ENCODE measurements at places on chromosomes 1 and 21.

DNA sequence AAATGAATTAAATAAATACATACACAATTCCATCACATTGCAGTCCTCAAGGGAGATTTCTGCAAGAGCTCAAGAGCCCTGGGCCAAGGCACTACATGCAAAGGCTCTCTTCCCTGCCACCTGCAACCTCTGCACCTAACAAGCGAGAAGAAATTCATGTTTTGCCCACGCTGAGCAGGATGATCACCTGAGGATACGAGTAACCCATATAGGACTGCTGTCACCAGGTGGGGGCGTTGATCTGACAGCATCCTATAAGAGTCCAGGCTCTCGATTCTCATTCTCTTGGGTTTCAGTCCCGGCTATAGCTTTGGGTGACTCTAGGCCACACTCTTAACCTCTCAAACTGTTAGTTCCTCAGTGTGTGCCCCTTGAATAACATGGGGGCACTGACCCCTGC lies 18.7 kb upstream of the SPOCD1 start:
- no peak for DNase-seq

DNA sequence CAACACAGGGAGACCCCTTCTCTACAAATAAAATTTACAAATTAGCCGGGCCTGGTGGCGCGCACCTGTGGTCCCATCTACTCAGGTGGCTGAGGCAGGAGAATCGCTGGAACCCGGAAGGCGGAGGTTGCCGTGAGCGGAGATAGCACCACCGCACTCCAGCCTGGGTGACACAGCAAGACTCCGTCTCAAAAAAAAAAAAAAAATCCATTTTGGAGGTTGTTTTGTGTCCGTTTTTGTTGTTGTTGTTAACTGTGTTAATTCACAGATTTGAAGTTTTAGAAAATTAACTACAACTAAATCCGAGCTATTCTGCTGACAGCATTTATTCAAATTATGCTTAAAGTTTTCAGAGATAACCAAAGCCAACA lies 618 bp downstream of the CLCC1 start:
- peak; percentile 9 for DNase-seq

GRCh38 chr1:198892065-198892464 lies 253.2 kb downstream of the PTPRC start:
- no peak for DNase-seq

DNA sequence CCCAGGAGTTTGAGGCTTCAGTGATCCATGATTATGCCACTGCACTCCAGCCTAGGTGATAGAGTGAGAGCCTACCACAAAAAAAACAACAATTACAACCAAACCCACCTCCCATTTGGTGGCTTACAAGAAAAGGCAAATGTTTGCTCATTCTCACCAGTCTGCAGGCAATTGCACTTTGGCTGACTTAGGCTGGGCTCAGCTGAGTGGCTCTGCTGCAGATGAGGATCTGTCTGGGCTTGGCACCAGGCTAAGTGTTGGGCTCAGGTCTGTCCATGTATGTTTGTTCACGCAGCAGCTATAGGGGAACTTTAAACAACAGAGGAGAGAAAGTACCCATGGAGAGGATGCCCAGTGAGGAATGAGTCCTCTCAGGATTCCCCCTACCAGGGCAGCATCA lies 28.0 kb upstream of the COA6 start:
- no peak for DNase-seq

- DNase-seq: no peak
Measured at GRCh38 chr1:54804471-54805132, 3.5 kb upstream of the TTC22 start.

DNA sequence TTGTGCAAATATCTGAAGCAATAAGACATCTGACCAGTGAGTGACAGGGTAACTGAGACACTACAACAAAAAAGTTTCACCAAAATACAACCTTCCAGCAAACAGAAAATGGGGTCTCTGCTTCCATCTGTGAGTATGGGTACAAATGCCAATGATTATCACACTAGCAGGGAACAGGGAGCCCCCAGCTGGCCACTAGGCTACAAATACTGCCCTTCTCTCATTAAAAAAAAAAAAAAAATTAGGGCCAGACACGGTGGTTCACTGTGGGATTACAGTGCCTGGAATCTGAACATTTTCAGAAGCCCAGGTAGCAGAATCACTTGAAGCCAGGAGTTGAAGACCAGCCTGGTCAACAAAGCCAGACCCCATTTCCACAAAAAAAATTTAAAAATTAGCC lies 48.4 kb upstream of the EDARADD start:
- no peak for DNase-seq

- no peak for DNase-seq
Measured at GRCh38 chr1:147676311-147677085, 6.2 kb upstream of the ACP6 start.

- DNase-seq: no peak
Measured at GRCh38 chr1:32216566-32216965, 5.6 kb downstream of the TMEM234 start.

DNA sequence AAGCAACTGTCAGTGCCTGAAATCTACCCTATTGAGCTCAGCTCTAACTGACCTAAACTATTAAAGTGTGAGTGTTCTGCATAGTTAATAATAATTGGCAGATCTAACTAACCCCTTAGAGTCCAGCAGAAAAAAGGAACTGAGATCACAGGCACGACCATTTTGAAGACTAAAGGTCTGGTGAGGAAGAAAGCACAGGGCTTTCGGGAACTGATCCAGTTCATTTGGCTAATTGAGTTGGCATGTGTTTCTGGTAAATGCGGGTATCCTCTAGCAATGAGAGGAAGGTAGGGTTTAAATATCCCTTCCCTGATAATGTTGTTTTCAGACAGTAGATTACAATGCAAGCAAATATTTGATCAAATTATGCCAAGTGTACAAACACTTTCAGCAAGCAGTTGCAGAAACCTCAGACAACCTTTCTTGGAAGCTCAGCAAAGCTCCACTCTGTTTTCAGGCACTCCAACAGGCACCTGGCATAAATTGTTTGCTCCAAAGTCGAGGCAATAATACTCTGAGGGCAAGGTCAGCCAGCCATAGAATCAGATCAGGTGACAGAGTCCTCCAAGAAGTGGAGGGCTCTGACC lies 100.8 kb downstream of the KCNK1 start:
- DNase-seq: no peak

- no peak for DNase-seq
Measured at GRCh38 chr1:228256626-228257375, 49.0 kb downstream of the OBSCN start.

DNA sequence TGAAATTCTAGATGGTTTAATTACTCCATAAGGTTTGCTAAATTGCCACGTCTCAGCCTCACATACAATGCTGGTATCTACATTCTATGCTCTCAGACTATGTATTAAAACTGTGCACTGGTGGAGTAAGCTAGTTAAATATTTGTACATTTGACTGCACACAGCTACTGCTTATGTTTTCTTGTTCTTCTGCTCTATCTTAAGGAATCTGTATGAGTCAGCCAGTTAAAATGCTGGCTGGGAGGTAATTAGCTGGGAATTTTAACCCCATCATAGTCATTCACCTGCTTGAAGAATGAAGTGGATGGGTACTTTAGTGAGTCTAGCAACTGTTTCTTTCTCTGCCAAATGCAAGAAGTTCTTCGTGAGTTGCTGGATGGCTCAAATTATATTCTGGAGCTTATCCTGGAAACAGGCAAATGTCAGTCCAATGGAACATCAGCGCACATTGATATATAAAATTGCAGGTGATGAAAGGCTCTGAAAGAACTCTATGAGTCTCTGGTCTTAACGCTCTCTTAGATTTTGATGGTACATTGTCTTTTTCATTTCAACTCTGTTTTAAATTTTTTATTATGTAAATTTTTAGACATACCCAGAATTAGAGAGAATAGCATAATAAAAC lies 83.4 kb downstream of the BACH1 start:
- DNase-seq: no peak

- DNase-seq: peak; percentile 49
Measured at GRCh38 chr1:201399352-201400126, 415 bp upstream of the LAD1 start.

All from nephron progenitor cell (in vitro differentiated cells).